Fibroblast of villous mesenchyme (primary cell): ENCODE measurements at places on chromosomes 4 and X. TPM values are rescaled to one million over a fixed set of nuclear protein-coding genes. Genes with fewer than 3 reads are reported as not detected.

Gene CXCL1
- total RNA-seq = 17.4 and 134 TPM in 2 replicates

Gene SORCS2
- total RNA-seq = under 0.01 TPM in 2 replicates

Gene SERPINA7
- not detected in 2 replicates for total RNA-seq

Gene CFI
- 17.3 and 18.4 TPM in 2 replicates for total RNA-seq

Gene JCHAIN
- 0.64 and 2.6 TPM in 2 replicates for total RNA-seq

Gene IRF2
- 17.4 and 42.3 TPM in 2 replicates for total RNA-seq

Gene CTAG1A
- not detected in 2 replicates for total RNA-seq

Gene RRAGB
- 23.5 and 25.0 TPM in 2 replicates for total RNA-seq

Gene PIGA
- total RNA-seq = 7.1 and 9.9 TPM in 2 replicates

Gene IL2
- not detected in 2 replicates for total RNA-seq

Gene ELOVL6
- 15.1 and 25.0 TPM in 2 replicates for total RNA-seq

Gene L1CAM
- 16.4 and 54.4 TPM in 2 replicates for total RNA-seq
